ENCODE measurements at places on chromosomes 7 and 10.
A peak's percentile ranks its signal among the peaks of the same experiment; 100 is the strongest.

GRCh38 chr10:132111871-132112341 is 46.2 kb downstream of the JAKMIP3 start:
- ATAC-seq, result no peak

DNA sequence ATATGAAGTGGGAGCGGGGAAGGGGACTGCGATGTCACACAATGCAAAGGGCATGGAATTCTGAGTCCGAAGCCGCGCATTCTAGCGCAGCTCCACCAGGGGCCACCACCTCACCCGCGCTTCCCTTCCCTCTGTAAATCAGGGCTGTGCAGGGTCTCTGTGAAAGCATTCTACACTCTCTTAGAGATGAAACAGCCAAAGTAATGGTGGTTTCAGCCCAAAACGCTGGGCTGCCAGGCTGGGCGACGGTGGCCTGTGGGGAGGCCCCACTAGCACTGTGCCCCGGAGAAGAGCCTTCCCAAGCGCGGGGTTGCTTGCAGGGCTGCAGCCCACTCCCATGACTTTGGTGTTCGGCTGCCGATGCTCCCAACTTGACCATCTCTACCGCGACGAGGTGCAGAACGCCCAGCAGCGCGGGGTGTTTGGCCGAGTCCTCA is 11.4 kb downstream of the ATG9B start:
- ATAC-seq, result peak; percentile 90

GRCh38 chr10:34637418-34637911 is 177.6 kb downstream of the PARD3 start:
- peak; percentile 74 for ATAC-seq

DNA sequence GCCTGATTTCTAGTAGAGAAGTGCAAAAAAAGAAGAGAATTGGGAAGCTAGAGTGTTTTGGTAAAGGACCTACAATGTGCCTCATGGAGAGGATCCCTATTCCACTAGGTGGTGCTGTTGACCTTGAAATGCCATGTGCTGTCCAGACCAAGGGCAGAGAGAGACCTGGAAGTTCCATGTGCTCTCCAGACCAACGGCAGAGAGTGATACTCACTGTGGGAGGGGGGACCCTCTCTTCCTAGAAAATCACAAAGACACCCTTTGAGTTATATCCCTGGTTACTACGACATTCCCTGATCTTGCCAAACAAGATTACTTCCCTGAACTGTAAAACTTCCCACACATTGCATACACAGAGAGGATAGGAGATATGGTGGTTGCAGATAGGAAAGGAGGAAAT is 212.7 kb upstream of the ZNF804B start:
- ATAC-seq, result no peak

GRCh38 chr10:113679463-113680189 is at the start of gene CASP7:
TSS of gene CASP7 (plus strand) at chr10:113679912. CDS start at chr10:113697494, 17,582 bp downstream.
- peak; percentile 94 for ATAC-seq

DNA sequence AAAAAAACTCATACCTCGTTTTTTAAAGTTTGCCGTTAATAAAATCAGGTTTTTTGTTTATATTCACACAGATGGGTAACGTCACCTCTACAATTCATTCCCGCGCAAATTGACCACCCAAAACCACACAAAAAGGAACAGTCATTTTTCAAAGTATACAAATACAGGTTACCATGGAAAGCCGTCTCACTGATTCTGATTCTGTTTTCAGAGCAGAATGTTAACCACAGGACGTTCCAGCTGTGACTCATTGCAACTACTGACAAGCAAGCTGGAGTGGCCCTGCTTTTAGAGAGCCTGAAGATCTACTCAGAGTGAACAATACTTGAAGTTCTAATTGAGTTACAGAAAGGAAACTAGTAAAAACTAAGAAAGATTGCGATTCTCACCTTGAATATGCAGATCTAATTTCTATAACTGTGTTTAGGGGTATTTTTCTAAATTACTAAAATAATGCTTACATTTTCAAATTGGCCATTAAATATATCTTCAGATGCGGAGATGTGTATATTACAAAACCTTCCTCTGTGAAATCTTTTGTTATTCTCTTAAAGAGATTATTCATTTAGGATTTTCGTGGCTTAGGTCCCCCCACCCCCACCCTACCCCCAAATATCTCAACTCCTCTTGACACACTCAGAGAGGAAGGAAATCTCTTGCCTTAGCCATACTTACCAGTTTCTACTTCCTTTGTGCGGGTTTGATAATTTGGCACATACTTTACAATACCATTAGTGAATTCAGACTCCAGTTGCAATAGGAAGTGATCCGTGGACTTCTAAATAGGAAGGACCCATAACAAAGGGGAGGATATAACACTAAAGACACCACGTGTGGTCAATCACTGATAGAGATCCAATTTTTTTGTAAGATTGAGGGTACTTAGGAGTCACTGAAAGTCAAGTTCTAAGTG is 106.0 kb downstream of the CUBN start:
- peak; percentile 85 for ATAC-seq

- ATAC-seq, result no peak
Observed at GRCh38 chr10:96764425-96765060, 44.2 kb upstream of the PIK3AP1 start.

DNA sequence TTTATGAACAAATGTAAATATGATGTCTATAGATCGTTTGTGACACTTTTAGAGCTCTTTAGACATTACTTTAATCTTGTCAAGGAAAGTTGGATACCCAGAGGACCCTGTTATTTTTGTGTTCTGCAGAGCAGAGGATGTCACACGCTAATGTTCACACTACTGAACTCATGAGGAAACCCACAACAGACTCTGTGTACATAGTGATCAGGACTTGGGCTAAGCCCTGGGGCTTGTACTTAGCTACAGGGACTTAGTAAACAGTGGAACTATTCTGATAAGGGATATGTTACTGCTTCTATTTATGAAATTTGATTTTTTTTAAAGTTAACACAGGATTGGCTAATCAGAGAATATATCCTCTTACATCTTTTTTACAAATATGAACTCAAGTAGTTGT is 36.1 kb upstream of the ZNF518A start:
- ATAC-seq, result no peak

DNA sequence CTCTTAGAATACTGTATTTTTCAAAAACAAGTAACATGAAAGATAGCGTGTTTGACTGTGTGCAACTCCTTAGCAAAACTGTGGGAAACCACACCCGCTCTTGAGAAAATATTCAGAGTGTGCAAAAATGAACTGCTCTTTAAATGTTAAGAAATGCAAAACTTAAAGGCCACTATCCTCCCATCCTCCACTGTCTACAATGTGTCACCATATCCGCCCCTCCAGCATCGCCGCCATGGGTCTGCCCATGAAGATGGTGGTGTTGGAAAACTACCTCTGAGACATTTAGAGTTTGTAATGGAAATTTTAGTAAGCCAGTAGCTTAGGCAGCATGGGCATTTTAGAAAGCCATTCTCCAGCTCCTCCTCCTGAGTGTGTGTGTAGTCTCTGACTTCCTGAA is 20.1 kb upstream of the NMT2 start:
- ATAC-seq, result no peak

- peak; percentile 92 for ATAC-seq
Observed at GRCh38 chr10:77320971-77321471, 316.6 kb downstream of the KCNMA1 start.

GRCh38 chr10:127203067-127203466 is 6.7 kb upstream of the INSYN2A start:
- no peak for ATAC-seq

DNA sequence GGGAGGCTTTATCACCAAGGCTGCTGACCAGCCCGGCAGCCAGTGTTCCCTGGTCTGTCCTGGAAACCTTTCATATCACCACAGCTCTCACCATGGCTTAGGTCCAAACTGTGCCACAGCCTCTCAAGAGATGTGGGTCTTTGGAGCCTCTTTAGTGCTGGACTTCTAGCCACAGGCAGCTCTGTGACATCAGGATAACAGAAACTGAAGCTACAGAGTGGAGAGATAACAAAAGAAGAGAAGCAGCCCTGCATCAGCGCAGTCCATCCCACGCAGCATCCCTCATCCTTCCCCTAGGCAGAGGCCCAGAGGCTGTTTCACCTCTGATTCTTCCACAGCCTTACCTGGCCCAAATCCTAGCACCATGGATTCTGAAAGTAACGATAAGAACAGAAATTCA is 187.9 kb upstream of the KMT2E start:
- ATAC-seq, result no peak

DNA sequence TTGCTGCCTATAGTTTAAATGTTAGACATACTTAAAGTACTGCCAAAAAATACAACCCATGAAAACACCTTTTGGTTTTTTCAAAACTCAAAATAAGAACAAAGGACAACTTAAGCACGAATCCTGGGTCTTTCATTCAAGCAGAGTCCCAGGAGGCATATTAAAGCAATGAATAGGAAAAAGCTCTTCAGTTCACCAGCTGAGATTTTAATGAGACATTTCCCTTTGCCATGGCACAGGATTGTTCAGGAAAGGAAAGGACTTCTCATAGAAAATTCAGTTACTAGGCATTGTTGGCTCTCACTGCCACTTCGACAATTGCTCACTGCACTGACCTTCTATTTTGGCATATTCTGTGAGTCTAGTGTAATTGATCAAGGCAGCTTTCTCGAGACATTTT is 133.5 kb upstream of the FEZF1 start:
- ATAC-seq, result no peak

GRCh38 chr7:30566596-30566995 is 28.1 kb upstream of the GARS1 start:
- no peak for ATAC-seq

DNA sequence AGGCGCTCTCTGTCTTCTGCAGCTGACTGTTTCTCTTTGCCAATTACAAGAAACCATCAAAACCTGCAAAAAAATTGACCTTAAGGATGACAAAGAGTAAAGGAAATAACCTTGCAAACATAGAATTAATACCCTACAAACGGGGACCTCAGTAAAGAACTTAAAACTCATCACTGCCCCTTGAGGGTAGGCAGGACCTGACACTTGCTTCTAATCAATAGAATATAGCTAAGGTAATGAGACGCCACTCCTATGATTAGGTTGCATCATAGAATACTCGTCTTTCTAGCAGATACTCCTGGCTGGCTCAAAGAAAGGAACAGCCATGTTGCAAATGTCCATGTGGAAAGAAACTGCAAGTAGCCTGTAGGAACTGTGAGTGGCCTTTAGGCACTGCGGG is 140.0 kb downstream of the XPNPEP1 start:
- ATAC-seq, result no peak

GRCh38 chr10:74025380-74025978 is 27.6 kb downstream of the VCL start:
- no peak for ATAC-seq

All from SK-N-SH treated with all-trans-retinoic acid at 6 μM for 48 hours (cell line).